Tongue (tissue), 3 donors: ENCODE measurements at places on chromosomes 1 and 21. TPM values are rescaled to one million over a fixed set of nuclear protein-coding genes. Genes with fewer than 3 reads are reported as not detected.

PRRX1 gene
- 185 TPM for total RNA-seq

GRCh38 chr1:230621324-230622030 is 20.8 kb upstream of the COG2 start:
- DNase-seq, result peak; percentile 96

LAD1 gene
- total RNA-seq, result 35.6 TPM

- peak; percentile 48 for DNase-seq
These were observed 51.0 kb downstream of the ECE1 start for GRCh38 chr1:21239221-21239620.

DNA sequence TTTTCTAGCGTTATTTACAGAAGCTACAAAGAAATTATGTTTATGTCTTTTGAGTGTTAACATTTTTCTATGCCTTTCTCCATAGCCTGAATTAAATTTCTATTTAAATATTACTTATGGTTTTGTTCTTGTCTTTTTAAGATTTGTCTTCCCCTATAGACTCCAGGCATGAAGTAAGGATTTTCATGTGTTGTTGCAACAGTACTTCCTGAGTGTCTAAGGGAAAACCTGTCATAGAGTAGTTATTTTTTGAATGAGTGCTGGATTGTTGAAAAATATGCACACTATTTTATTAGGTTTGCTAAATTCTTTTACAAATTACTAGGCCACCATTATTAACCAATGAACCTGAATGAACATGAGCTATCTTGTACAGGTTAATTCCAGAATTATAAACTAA is 27.1 kb downstream of the SAMSN1 start:
- DNase-seq, result no peak

GRCh38 chr1:65572701-65573421 is 152.4 kb downstream of the LEPR start:
- peak; percentile 78 for DNase-seq

DNA sequence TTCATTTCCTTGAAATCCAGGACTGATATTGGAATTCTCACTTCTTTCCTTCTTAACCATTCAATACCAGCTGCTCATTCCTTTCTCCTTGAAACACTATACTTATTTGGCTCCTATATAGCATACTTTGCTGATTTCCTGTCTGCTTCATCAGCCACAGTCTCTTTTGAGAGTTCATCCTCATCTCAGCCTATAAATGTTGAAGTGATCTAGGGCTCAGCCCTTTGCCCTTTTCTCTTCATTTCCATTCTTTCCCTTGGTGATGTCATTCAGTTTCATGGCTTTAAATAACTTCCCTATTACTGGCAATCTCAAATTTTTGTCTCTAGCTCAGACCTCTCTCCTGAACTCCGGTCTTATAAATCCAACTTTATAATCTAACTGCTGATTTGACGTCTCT is 24.1 kb upstream of the RABGAP1L start:
- no peak for DNase-seq

DNA sequence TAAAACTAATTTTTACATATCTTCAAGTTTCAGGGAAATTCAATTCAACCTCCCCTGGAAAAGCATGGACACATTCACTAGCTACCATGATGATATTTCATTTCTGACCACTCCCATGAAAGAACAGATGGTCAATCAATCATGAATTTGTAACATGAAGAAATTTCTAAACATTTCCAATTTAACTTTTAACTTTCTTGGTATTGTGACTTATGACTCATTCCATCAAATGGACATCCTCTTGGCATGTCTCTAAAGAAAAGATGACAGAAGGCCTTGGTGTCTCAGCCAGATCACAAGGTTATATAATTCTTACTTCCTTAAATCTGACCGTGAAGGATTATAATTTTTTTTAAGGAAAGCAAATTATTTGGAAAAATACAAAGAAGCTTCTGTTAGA is 10.5 kb upstream of the MCOLN3 start:
- no peak for DNase-seq

DNA sequence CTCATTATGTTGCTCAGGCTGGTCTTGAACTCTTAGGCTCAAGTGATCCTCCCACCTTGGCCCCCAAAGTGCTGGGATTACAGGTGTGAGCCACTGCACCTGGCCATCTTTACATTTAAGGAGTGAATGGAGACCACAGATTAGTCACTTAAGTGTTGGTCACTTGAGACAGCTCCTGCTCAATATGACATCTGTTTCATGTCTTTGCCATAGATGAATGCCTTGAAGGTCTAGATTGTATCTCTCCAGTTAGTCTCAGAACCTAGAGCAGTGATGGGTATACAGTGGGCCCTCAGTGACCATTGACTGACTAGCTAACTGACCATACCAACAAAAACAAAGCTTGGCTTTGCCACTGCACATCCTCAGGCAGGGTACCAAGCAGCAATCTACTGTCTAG is 15.3 kb downstream of the BCL9 start:
- DNase-seq, result no peak

C8A gene
- total RNA-seq, result not detected
